ENCODE measurements at places on chromosomes 12 and 14. TPM values are rescaled to one million over a fixed set of nuclear protein-coding genes. Genes with fewer than 3 reads are reported as not detected.

GRCh38 chr12:131276501-131277185, 322.9 kb downstream of the ADGRD1 start:
- no peak for DNase-seq

DNA sequence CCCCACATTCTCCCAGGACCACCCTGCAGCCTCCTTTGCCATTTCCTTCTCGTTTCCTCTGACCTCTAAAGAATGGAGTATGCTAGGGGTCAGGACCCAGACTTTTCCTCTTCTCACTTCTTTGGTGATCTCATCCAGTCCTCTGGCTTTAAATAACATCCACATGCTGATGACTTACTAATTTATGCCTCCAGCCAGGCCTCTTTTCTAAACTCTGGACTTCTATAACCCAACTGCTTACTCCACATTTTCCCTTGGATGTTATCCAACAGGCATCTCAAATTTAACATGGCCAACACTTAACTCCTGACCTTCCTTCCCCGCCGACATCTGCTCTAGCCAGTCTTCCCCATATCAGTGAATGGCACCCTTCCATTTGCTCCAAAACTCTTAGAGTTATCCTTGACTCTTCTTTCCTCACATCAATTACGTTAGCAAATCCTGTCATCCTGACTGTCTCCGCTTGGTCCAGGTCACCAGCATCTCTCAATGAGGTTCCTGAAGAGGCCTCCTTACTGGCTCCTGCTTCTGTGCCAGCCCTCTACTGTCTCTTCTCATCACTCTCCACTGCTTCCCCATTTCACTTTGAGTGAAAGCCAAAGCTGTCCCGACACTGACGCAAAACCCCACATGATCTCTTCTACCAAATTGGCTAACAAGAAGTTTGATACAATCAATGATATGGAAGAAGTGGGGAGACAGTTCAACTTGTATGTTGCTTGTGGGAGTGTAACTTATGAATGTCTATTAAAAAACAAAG, 42.7 kb downstream of the TMBIM6 start:
- peak; percentile 92 for DNase-seq

Gene SLCO1B1
- total RNA-seq = not detected

GRCh38 chr12:8081251-8081920, 688 bp upstream of the NECAP1 start:
- DNase-seq = no peak

Gene TRIM9
- 0.07 TPM for total RNA-seq

GRCh38 chr14:74988993-74989392, 13.7 kb upstream of the EIF2B2 start:
- no peak for DNase-seq

Gene HELB
- 0.79 TPM for total RNA-seq

DNA sequence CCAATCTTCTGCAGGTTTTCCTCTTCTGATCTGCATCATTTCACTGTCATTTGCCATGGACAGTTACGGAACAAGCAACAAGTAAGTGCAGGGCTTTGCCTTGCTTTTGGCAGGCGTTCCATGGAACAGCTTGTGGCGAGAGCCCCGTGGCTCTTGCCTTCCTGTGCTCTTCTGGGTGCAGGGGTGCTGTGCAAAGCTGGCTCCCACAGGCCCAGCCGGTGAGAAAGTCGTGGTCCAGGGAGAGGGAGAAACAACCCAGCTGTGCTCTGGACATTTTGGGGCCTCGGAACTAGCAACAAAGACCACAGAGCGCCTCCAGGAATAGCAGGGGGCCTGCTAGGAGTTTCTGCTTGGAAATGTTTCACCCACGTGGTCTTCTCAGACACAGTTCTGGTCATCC, 164.7 kb downstream of the ADGRD1 start:
- no peak for DNase-seq

DNA sequence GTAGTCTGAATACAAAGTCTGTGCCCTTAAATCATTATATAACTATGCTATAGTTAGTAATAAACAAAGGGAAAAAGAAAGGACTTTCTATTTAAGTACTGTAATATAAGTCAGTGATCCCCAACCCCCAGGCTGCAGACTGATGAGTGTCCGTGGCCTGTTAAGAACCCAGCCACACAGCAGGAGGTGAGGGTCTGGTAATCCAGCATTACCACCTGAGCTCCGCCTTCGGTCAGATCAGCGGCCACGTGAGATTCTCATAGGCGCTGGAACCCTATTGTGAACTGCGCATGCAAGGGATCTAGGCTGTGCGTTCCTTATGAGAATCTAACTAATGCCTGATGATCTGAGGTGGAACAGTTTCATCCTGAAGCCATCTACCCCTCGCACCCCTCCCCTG, 15.7 kb downstream of the NFYB start:
- DNase-seq = no peak

Gene GDF3
- total RNA-seq = not detected

DNA sequence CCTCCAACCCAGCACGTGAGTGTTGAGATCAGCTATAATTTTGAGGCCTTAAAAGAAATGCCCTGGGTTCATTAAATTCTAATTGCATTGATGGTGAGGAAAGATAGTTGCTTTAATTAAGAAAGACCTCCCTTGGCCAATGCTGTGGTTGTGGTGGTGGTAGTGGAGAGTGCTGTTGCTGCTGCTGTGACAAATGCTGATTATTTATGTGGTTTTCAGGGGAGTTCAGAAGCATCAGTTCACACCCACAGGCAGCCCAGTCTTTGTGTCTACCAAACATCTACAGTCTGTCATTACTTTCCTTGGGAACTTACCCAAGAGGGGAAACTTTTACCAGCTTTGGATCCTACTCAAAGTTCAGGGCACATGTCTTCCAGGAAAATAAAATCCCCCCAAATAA, 178.4 kb upstream of the PARP11 start:
- DNase-seq = no peak
